ENCODE measurements at places on chromosomes 12 and 14.
A peak's percentile ranks its signal among the peaks of the same experiment; 100 is the strongest.

DNA sequence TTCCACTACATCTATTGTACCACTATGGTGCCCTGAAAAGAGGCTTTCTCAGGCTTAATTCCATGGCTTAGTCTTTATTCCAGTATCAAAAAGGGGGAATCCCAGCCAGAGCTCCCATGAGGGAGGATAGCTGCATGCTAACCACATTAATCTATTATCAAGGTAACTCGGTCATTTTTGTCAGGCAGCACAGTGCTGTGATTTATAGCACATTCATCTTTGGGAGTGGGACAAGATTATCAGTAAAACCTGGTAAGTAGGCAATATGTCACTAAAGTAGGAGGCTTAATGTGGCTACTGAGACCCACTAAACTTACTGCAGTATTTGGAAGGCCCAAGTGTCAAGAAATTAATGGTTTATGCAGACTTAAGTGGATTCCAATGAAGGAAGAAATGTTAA, 58.9 kb downstream of the DAD1 start:
- H3K27ac ChIP-seq, result peak overlapping the region; percentile 91
- H3K4me1 ChIP-seq, result peaks cover 91% of the 10 kb centered on the region
- H3K27me3 ChIP-seq, result no peaks in the 10 kb centered on the region
- DNase-seq, result no peak

DNA sequence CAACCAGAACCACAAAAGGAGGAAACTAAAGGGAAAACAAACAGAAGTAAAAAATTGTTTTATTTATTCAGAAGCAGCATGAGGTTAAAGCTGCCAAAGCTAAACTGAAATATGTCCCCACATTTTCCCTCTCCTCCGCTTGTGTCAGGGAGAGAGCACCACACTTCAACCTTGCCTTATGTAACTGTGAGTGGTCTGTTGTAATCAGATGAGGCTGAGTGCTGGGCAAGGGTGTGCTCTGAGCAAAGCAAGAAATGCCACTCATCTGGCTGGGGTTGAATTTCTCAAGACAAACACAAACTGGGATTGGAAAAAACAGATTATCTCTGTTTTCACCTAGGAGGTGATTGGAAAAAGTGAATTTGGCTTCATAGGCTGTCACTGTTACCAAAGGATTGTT, 12.2 kb downstream of the CAPZA3 start:
- H3K27me3 ChIP-seq, result no peaks in the 10 kb centered on the region
- no peaks in the 10 kb centered on the region for H3K4me1 ChIP-seq
- H3K36me3 ChIP-seq, result no peaks in the 10 kb centered on the region
- DNase-seq, result no peak
- no peak overlapping the region for H3K27ac ChIP-seq

- no peak overlapping the region for H3K27ac ChIP-seq
- peaks cover 5% of the 10 kb centered on the region for H3K4me1 ChIP-seq
- H3K4me3 ChIP-seq, result no peak overlapping the region
- H3K36me3 ChIP-seq, result no peaks in the 10 kb centered on the region
- no peak for DNase-seq
Observed at GRCh38 chr12:119258149-119258548, 76.4 kb upstream of the CCDC60 start.

- peaks cover 61% of the 10 kb centered on the region for H3K36me3 ChIP-seq
- H3K27ac ChIP-seq, result no peak overlapping the region
- peaks cover 2% of the 10 kb centered on the region for H3K4me1 ChIP-seq
- no peak overlapping the region for H3K4me3 ChIP-seq
- no peaks in the 10 kb centered on the region for H3K27me3 ChIP-seq
Observed at GRCh38 chr12:57725851-57726150, 12.7 kb downstream of the AGAP2 start.

GRCh38 chr14:99615497-99616157, 11.6 kb upstream of the CCDC85C start:
- no peak for DNase-seq
- peaks cover 21% of the 10 kb centered on the region for H3K27me3 ChIP-seq
- no peaks in the 10 kb centered on the region for H3K36me3 ChIP-seq
- H3K4me3 ChIP-seq, result no peak overlapping the region
